ENCODE measurements at places on chromosomes 1 and 21.

DNA sequence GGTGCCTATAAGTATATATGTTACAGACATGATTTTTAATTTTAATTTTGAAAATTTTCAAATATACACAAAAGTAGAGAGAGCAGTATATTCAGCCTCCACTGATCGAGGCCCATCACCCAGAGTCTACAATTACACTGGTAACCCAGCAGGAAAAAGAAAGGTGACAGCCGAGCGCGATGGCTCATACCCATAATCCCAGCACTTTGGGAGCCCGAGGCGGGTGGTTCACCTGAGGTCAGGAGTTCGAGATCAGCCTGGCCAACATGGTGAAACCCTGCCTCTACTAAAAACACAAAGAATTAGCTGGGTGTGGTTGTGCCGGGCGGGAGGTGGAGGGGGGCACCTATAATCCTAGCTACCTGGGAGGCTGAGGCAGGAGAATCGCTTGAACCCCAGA lies 1.4 kb downstream of the YBEY start:
- no peak for DNase-seq

DNA sequence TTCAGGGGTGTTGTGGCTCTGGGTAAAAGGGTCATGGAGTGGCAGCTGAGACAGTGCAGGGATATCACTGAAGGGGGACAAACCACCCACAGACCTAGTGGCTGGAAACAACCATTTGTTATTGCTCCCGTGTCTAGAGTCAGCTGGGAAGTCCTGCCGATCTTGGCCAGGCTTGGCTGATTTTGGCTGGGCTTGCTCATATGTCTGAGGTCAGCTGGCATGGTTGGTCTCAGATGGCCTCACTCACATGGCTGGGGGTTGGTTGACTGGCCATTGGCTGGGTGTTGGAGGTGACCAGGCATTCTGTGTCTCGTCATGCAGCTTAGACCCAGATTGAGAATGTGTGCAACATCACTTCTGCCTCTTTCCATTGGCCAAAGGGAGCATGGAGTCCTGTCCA lies 203.8 kb upstream of the POU3F1 start:
- DNase-seq: no peak

- no peak for DNase-seq
Observed at GRCh38 chr1:93679546-93679945, 2.1 kb downstream of the BCAR3 start.

- no peak for DNase-seq
Observed at GRCh38 chr1:201753492-201753891, 75.5 kb upstream of the IPO9 start.

DNA sequence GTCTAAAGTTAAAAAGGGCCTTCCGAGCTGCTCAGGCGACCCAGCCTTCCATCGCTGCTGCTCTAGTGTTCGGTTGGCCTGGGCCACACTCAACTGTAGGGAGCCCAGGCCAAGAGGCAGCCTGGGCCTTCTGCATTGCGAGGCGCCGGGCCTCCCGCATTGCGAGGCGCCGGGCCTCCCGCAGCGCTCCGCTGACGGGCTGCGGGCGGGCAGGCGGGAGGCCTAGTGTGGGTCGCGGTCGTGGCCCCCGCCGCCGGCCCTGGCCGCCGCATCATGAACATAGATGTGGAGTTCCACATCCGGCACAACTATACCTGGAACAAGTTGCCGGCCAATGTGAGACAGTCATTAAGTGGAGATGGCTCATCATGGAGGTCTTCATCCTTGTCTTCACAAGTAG lies 48.3 kb downstream of the PPIAL4G start:
- DNase-seq: no peak

DNA sequence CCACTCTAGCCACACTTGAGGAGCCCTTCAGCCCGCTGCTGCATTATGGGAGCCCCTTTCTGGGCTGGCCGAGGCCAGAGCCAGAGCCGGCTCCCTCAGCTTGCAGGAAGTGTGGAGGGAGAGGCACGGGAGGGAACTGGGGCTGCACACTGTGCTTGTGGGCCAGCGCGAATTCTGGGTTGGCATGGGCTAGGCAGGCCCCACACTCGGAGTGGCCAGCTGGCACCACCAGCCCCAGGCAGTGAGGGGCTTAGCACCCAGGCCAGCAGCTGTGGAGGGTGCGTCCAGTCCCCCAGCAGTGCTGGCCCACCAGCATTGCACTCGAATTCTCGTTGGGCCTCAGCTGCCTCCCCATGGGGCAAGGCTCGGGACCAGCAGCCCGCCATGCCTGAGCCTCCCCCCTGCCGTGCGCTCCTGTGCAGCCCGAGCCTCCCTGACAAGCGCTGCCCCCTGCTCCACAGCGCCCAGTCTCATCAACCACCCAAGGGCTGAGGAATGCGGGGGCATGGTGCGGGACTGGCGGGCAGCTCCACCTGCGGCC lies 785.9 kb upstream of the TPTE start:
- no peak for DNase-seq

- DNase-seq: no peak
Observed at GRCh38 chr1:180248176-180248575, 18.1 kb downstream of the LHX4 start.

DNA sequence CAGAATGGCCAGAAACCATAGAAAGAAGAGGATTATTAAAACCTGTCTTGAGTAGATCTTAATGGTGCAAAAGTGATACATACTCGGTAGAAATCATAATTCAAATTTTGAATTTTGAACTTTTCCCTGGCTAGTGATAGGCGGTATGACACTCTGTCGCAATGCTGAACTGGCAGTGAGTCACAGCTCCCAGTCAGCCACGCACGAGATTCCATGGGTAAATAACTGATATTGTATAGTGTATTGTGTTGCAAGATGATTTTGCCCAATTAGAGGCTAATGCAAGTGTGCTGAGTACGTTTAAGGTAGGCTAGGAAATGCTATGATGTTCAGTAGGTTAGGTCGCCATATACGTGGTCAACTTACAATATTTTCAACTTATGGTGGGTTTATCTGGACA lies 207.0 kb downstream of the SIPA1L2 start:
- DNase-seq: no peak

DNA sequence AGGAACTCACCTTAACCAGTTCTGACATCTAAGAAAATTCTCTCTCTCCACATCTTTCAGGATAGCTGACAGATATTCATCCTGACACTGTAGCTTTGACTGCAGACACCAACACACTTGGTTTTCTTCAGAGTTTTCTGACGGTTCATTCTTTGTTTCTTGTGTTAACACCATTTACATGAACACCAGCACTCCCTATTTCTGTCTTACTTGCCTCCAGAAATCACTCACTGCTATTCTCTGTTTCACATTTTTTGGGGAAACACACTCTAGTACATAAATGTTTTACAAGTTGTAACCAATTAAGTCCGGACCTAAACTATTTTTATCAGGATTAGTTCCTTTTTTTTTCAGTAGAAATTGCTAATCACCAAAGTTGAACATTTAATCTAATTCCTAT lies 15.4 kb downstream of the FLVCR1 start:
- DNase-seq: no peak

GRCh38 chr1:150302338-150302737 lies 8.7 kb downstream of the MRPS21 start:
- DNase-seq: no peak

DNA sequence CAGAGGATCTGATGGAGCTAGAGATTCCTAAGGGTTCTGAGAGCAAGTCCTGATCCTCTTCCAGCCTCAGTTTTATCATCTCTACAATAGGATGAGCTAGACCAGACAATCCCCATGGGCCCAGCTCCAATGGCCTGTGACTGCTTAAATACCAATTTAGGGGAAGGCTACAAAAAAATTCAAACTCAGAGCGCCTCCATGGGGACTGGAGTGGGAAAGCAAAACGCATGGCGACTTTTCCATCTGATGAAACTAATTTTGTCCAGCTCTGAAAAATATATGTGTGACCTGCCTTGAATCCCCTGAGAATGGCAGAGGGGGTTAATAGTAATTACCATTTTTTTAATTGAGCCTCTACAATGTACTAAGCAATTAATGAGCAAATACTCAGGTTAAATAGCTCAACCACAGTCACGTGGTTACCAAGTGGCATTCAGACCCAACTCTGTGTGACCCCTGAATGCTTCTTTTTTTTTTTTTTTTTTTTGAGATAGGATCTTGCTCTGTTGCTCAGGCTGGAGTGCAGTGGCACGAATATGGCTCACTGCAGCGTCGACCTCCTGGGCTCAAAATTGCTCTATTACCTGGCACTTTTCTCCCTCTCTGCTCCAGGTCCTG lies 8.4 kb downstream of the EXTL1 start:
- no peak for DNase-seq

- no peak for DNase-seq
Observed at GRCh38 chr1:167927046-167927754, 9.3 kb upstream of the DCAF6 start.

GRCh38 chr1:78038491-78038939 lies 7.3 kb upstream of the GIPC2 start:
- DNase-seq: no peak

GRCh38 chr1:62025154-62025553 lies 169.5 kb upstream of the L1TD1 start:
- no peak for DNase-seq

All from CD8-positive, alpha-beta memory T cell (primary cell).